ENCODE measurements at places on chromosomes 4 and X.

GRCh38 chr4:174873931-174874330, 44.2 kb upstream of the ADAM29 start:
- DNase-seq, result peak; percentile 6

DNA sequence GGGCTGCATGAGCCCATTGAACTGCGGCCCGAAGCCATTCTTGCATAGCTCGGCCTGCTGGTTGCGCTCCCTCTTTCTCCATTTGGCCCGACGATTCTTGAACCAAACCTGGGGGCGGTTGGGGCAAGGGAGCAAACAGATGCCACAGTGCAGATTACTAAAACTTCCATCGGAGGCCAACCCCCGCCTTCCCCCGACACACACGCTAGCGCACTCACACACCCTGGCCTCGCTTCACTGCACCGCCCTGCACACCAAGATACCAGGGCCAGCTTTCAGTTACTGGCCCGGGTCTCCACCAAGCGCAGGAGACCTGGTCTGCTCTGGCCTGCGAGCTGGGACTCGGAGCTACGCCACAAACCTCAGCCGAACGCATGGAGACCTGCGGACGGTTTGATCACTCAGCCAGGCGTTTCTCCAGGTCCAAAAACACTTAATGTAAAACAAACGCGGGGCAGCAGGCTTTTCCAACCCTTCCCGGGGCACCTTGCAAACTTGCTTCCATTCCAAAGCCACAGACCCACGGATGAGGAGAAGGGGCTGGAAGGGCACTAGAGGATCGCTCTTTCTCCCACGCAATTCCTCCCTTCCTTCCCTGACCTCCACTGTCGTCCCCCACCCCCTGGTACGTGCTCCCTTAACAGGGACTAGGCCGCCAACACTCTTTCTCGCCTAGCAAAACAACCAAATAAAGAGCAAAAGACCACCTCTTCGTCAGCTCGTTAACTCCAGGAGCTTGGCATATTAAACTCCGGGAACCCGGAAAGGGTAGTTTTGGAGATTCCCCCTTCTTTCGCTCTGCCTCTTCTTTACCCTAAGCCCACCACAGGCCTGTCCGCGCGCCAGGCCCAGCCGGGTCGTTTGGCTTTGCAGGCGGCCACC, 4.1 kb downstream of the PITX2 start:
- no peak for DNase-seq

DNA sequence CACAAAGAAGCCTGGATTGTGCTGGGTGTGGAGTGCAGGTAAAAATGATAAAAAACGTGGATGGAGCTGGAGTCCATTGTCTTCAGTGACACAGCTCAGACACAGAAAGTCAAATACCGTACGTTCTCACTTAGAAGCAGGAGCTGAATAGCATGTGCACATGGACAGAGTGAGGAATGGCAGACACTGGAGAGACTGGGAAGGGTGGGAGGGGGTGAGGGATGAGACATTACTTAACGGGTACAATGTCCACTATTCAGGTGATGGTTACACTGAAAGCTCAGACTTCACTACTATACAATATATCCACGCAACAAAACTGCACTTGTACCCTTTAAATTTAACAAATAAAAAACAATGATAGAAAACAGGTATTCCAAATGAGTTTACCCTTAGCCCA, 18.1 kb upstream of the IRAK1 start:
- no peak for DNase-seq

DNA sequence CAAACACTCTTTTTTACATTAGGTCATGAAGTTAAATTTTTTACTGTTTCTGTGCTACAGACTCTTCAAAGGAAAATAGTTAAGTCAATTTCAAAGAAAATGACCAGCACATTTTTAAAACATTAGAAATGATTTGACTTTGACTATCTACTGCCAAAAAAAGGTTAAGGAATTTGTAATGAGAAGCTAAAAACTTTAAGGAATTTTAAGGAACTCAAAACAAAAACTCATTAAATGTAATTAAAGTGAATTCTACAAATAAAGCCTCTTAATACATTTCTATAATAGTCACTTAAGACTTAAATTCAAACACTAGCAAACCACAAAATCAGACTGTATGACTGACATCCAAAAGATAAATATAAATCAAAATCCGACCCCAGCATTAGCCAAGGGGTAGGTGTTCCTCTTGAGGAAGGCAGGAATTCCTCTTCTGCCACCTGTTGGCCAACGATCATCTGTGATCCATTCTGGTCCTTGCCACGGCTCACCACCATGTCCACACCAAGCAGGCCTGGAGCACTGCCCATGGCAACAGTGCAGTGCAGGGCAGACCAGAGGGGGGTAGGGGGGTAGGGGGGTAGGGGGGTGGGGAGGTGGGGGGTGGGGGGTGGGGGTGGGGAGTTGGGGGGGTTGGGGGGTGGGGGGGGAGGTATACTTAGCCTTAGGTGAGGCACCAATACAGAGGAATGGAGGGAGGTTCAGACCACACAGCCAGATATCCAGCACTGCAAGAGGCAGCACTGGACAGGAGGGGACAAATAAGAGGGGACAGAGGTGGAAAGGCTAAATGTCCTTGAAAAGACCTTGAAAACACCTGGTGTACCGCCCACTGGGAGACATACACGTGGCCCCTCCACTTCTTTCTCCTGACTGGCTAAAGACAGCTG, 287.4 kb downstream of the CHIC1 start:
- no peak for DNase-seq

GRCh38 chr4:156575430-156576073, 396.0 kb downstream of the PDGFC start:
- DNase-seq, result peak; percentile 1

DNA sequence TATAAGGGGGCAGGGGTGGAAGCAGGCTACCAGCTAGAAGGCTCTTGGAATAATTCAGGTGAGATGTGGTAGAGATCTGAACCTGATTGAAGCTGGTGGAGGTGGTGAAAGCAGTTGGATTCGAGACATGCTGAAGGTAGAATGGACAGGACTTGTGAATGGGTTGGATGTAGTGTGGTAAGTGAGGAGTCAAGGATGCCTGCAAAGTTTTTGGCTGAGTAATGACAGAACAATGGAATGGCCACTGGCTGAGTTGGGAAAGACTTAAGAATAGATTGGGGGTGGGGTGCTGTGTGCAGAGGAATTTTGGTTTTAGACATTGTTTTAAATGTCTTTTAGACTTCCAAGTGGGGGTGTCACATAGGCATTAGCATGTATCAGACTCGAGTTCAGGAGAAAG, 33.5 kb downstream of the HPF1 start:
- DNase-seq, result no peak

GRCh38 chr4:151153585-151153984, 54.2 kb downstream of the RPS3A start:
- DNase-seq, result no peak

GRCh38 chrX:16491461-16491860, 158.5 kb upstream of the S100G start:
- no peak for DNase-seq

- DNase-seq, result peak; percentile 66
Measured at GRCh38 chrX:49915361-49916222, 6.8 kb upstream of the CLCN5 start.

DNA sequence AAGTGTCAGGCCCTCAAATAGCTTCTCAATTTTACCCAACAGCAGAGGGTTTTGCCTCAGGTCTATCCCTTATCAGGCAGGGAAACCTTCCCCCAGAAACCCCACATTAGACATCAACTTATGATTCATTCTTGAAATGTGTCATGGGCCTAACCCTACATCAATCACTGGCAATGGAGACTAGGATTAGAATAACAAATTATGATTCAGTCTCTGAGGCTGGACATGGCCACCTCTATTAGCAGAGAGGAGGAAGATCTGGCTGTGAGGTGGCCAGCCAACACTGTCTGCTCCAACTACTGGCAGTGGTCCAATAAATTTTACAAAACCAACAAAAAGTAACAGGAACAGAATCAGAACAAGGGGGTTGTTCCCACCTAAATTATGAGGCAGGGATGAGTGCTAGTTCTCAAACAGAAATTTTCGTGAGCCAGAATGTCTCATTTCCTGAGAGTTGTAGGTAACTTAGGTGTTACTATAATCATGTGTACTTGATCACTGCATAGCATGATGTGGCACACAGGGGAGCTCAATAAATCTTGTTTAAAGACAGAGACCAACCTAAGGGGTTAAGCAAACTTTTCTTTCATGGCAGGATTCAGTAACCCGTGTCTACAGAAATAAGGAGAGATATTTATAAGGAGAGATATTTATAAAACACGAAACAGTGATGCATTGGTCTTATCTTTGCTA, 126.8 kb downstream of the NFKB1 start:
- DNase-seq, result peak; percentile 38

GRCh38 chr4:44487341-44487740, 38.7 kb upstream of the KCTD8 start:
- no peak for DNase-seq

GRCh38 chrX:33726281-33727160, 405.6 kb downstream of the FAM47A start:
- DNase-seq, result no peak

DNA sequence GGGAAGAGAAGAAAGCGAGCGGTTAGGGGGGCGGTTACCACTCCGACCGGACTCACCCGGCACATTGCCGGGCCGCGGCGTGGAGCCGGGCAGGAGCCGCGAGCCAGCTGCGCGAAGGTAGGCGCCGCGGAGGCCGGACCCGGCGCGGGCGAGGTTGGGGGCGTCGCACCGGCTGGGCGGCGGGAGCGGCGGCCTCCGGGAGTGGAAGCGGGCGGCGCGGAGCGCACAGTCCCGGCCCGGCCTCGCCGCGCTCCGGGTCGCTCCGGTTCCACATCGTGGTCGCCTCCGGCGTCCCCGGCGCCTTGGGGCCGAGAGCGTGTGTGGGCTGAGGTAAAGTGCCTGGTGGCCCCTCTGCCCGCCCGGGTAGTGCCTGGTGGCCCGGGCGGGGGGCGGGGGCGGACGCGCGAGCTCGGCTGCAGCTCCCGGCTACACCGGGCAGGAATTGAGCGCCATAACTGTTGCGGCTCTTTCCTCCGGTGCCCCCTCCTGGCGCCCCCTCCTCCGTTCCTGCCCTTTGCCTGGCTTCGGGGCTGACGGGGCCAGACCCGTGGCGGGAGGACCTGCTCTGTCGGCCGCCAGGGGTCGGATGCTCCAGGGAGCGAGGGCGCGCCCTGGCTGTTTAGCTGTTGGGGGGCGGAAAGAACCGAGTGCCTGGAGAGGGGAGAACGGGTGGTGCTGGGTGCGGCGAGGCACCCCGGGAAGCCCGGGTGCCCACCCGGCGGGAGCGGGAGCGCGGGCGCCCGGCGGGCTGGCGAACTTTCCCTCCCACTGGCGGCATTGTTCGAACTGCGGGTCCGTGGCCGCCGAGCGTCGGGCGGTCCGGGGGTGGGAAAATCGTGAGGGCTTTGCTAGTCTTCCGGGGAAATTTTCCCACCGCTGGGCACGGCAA, 626 bp downstream of the JADE3 start:
- DNase-seq, result peak; percentile 45

GRCh38 chr4:186858355-186858754, 134.7 kb upstream of the FAT1 start:
- DNase-seq, result no peak

- DNase-seq, result no peak
Measured at GRCh38 chrX:129981200-129981553, 1.3 kb upstream of the BCORL1 start.

GRCh38 chr4:146343199-146343598, 128.9 kb downstream of the REELD1 start:
- DNase-seq, result peak; percentile 6

- DNase-seq, result no peak
Measured at GRCh38 chr4:186144198-186144945, 39.9 kb downstream of the FAM149A start.

DNA sequence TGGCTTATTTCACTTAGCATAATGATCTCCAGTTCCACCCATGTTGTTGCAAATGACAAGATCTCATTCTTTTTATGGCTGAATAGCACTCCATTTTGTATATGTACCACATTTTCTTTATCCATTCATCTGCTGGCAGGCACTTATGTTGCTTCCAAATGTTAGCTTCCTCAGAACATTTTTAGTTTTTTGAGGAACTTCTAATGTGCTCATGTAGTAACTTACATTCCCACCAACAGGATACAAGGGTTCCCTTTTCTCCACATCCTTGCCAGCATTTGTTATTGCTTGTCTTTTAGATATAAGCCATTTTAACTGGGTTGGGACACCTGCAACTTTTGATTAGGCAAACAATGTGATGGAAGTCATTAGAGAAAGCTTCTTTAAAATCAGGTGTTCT, 454.2 kb downstream of the NLGN4X start:
- DNase-seq, result no peak

GRCh38 chrX:68690936-68691501, 43.6 kb downstream of the STARD8 start:
- no peak for DNase-seq

- DNase-seq, result no peak
Measured at GRCh38 chrX:36214924-36215323, 295.4 kb downstream of the CFAP47 start.

DNA sequence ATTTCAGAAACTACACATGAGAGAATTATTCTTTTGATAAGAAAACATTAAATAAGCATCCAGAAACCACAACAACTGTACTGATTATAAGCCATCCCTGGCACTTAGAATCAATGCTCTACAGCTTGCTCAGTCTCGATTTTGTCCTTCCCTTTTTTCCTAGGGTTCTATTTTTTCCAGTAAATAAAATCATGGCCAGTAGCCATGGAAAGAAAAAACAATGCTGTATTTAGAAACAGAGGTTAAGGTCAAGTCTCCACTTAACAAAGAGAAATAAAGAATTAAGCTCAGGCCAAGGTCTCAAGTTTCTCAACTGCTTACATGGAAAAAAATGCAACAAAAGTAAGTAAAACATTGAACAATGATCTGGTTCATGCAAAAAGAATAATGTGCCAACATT, 38.7 kb upstream of the GRID2 start:
- no peak for DNase-seq

- no peak for DNase-seq
Measured at GRCh38 chr4:37023504-37023903, 221.0 kb upstream of the NWD2 start.

- DNase-seq, result peak; percentile 83
Measured at GRCh38 chrX:1316527-1316926, 20.1 kb upstream of the IL3RA start.

GRCh38 chrX:3175659-3176438, 134.6 kb downstream of the ARSF start:
- no peak for DNase-seq

- DNase-seq, result no peak
Measured at GRCh38 chrX:128599632-128600031, 547.4 kb upstream of the ACTRT1 start.

GRCh38 chr4:85967872-85968271, 392.0 kb downstream of the MAPK10 start:
- no peak for DNase-seq

DNA sequence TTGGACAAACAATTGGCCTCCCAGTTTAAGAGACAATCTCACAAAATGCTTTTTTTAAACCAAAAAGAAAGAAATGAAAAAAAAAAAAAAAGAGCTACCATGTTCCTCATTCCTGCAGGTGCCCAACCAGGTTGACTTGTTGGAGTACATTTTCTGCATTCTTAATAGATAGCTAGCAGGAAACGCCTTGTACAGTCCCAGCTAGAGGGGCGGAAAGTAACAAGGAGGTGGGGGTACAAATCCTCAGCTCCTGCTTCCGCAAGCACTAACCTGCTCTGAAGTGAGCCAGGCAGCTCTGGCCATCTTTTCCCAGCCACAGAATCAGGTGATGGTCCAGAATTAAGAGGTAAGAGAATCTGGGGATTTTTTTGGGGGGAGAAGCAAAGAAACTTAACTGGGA, at the start of gene VGLL1:
TSS of gene VGLL1 (plus strand) at position 265 of the 400 bp plus-strand sequence. CDS start 3,806 bp downstream, outside the sequence.
- DNase-seq, result no peak

GRCh38 chrX:124925681-124926080, 394.0 kb upstream of the TEX13C start:
- no peak for DNase-seq

- DNase-seq, result no peak
Measured at GRCh38 chrX:133630362-133630761, 215.1 kb upstream of the GPC4 start.

- no peak for DNase-seq
Measured at GRCh38 chr4:78331965-78332364, 219.6 kb upstream of the ANXA3 start.
